ENCODE measurements at places on chromosomes 16 and 17.

- H3K36me3 ChIP-seq = peaks cover 1% of the 10 kb centered on the region
- H3K4me1 ChIP-seq = no peaks in the 10 kb centered on the region
- H3K4me3 ChIP-seq = no peak overlapping the region
- H3K27ac ChIP-seq = no peak overlapping the region
Measured at GRCh38 chr17:32777436-32777835, 99.5 kb downstream of the MYO1D start.

- H3K27ac ChIP-seq = peak overlapping the region; percentile 47
- DNase-seq = no peak
- no peaks in the 10 kb centered on the region for H3K27me3 ChIP-seq
- H3K4me1 ChIP-seq = peaks cover 42% of the 10 kb centered on the region
Measured at GRCh38 chr16:1537763-1538289, 4.4 kb downstream of the TMEM204 start.

DNA sequence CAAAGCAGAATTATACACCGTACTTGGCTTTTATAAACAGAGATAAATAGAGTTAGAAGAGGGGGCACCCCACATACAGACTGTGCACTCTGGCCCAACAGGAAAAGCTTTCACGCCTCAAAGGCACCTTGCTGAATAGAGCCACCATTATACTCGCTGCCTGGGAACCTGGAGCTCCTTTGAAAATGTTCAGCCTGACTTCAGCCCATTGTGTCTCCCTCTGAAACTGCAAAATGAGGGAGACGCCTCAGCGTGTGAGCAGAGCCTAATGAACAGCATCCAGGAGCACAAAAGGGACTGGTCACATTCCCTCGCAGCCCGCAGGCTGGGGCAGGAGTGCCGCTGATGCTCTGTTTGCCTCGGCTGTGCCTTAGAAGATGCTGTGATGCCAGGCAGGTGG is 46.3 kb downstream of the ABCC12 start:
- H3K4me3 ChIP-seq = no peak overlapping the region
- peaks cover 13% of the 10 kb centered on the region for H3K27me3 ChIP-seq
- H3K27ac ChIP-seq = no peak overlapping the region
- no peak for DNase-seq

DNA sequence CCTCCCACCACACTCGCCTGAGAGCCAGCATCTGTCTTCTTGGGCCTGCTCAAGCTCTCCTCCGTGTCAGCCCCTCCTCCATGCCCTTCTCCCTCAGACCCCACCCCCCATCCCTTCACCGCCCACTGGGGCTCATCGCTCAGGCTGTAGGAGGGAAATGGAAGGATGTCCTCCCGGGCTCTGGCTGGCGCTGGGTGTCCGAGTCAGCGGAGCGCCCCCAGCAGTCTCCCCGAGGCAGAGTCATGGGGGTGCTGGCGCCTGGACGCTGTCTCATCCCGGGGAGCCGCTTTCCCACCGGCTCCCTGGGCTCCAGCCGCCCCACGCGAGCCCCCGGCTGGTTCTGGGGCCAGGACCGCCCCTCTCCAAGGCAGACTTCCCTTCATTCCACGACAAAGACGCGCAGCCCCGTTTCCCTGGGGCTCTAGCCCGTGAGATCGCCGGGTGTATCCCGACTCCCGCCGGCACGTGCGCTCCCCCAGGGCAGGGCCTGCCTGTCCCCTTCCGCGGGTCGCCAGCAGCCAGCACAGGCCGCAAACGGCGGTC is 428 bp upstream of the ANTKMT start:
- peaks cover 9% of the 10 kb centered on the region for H3K27me3 ChIP-seq
- H3K36me3 ChIP-seq = no peaks in the 10 kb centered on the region
- H3K27ac ChIP-seq = peak overlapping the region; percentile 92
- peak overlapping the region; percentile 94 for H3K4me3 ChIP-seq
- H3K4me1 ChIP-seq = peaks cover 52% of the 10 kb centered on the region

DNA sequence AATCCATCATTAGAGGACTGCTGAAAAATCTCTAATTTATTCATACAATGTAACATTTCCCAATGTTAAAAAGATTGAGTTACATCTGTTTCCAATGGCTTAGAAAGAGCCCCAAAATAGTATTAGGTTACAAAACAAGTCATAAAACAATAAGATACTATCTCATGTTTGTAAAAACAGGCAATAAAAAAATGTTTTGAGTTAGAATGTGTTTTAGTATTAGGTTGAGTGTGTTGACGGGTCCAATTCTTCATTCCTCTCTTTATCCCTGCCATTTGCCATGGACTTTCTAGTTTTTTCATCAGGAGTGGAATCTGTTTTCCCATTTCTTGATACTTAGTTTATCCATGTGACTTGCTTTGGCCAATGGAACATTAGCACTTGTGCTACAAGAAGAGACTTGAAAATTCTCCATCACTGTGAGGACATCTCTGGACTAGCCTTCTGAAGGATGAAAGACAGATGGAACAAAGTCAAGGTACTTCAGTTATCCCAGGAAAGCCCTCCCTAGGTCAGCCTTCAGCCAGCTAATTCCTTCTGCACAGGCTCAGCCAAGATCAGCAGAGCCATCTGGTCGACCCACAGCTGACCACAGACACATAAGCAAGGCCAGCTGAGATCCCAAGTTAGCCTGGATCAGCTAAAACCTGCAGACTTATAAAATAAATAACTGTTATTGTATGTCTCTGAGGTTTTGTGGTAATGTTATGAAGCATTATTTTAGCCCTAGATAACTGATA is 83.3 kb downstream of the HS3ST3A1 start:
- no peaks in the 10 kb centered on the region for H3K27me3 ChIP-seq
- no peak for DNase-seq
- no peaks in the 10 kb centered on the region for H3K4me1 ChIP-seq
- H3K36me3 ChIP-seq = no peaks in the 10 kb centered on the region

GRCh38 chr17:43547659-43548256 is 1.6 kb upstream of the ETV4 start:
- no peak for DNase-seq
- H3K36me3 ChIP-seq = peaks cover 2% of the 10 kb centered on the region
- H3K4me3 ChIP-seq = no peak overlapping the region
- H3K27me3 ChIP-seq = peaks cover 74% of the 10 kb centered on the region

GRCh38 chr16:88651989-88652761 is 1.3 kb upstream of the CYBA start:
- peaks cover 54% of the 10 kb centered on the region for H3K36me3 ChIP-seq
- H3K27ac ChIP-seq = peak overlapping the region; percentile 98
- H3K4me3 ChIP-seq = peak overlapping the region; percentile 92
- peak; percentile 10 for DNase-seq
- peaks cover 50% of the 10 kb centered on the region for H3K4me1 ChIP-seq
- no peaks in the 10 kb centered on the region for H3K27me3 ChIP-seq

DNA sequence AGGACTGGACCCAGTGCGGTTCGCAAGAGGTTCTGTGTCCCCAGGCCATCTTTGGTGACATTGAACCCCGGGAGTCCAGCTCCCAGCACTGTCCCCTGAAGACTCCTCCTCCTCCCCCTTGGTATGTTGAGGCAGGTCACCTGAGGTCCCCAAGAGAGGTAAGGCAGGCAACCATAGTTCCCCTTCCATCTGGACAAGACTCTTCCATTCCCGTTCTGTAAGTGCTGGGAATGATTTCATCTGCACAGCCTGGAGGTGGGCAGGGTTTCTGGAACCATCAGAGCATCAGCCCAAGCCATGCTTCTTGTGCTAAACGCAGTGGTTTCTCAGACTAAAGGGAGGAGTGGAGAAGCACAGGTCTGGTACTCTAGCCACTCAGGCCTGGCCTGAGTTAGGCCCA is 24.9 kb downstream of the COPZ2 start:
- peaks cover 49% of the 10 kb centered on the region for H3K27me3 ChIP-seq
- H3K36me3 ChIP-seq = no peaks in the 10 kb centered on the region
- H3K27ac ChIP-seq = no peak overlapping the region
- DNase-seq = no peak
- peaks cover 27% of the 10 kb centered on the region for H3K4me1 ChIP-seq

DNA sequence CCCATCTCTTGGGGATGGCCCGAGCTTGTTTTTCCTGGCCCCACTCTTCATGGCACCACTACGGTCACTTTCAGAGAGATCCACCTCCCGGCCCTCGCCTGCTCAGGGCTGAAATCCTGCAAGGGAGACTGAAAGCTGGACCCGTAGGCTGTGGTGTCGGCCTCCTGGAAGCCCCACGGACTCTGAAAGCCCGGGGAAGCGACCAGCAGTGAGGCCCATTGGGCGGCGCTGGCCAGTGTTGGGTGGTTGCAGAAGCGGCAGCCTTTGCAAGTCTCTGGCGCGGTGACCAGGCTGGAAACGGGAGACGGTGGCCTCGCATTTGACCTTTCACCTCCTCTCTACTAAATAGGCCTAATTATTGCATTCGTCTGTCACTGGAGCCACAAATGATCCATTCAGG is 186.0 kb upstream of the FOXF1 start:
- H3K4me3 ChIP-seq = no peak overlapping the region
- peaks cover 57% of the 10 kb centered on the region for H3K27me3 ChIP-seq
- no peak overlapping the region for H3K27ac ChIP-seq
- peaks cover 1% of the 10 kb centered on the region for H3K4me1 ChIP-seq

DNA sequence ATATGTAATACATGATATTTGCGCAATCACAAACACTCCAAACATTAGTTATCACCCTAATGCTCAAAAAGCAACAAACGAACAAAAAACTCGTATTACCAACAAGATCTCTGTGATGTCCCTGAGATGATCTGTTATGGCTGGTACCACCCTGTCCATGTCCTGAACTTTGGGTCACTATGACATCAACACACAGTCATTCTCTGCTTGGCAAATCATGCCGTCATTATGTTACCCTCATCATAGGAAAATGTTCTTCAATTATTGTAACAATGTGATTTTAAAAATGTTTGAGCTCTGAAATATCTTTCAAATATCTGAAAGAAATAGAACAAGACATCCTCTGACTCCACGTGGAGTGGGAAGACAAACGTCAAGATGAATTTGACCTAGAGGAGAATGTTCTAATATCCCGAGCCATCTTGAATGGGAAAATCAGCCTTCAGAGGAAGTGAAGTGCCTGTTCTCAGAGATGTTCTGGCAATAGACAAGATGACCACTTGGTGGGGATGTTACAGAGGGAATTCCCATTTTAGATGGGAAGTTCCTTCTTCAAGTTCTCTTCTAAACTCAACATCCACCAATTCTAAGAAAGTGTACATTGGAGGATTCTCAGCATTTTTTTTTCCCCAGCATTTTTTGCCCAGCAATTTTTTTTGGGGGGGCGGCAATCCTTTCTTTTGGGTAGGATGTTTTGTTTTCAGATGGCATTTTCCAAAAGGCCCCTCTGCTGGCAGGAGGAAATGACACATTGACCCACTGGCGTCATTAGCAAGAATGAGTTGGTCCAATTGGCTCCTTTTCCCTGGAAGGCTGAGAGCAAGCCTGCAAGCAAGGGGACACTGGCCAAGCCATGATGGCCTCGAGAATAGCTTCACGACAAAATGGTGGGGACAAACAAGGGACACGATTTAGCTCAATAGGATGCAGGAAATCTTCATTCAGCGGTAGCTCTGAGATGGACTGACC is 3.7 kb upstream of the HSD17B2 start:
- no peak for DNase-seq
- H3K36me3 ChIP-seq = no peaks in the 10 kb centered on the region
- no peak overlapping the region for H3K4me3 ChIP-seq
- no peak overlapping the region for H3K27ac ChIP-seq
- no peaks in the 10 kb centered on the region for H3K4me1 ChIP-seq
- H3K27me3 ChIP-seq = peaks cover 34% of the 10 kb centered on the region

- H3K36me3 ChIP-seq = peaks cover 17% of the 10 kb centered on the region
- peak within 1 kb of the TSS; percentile 92 for H3K27ac ChIP-seq
- no peaks in the 10 kb centered on the region for H3K27me3 ChIP-seq
- peak; percentile 71 for DNase-seq
- H3K4me1 ChIP-seq = peaks cover 49% of the 10 kb centered on the region
Measured at GRCh38 chr17:19004421-19005136, at the start of gene FAM83G. TSS of gene FAM83G (minus strand) at chr17:19004764. CDS start at chr17:19004041, 723 bp downstream.

GRCh38 chr16:14378689-14379467 is 251.2 kb downstream of the PARN start:
- DNase-seq = no peak
- H3K27ac ChIP-seq = no peak overlapping the region
- peaks cover 8% of the 10 kb centered on the region for H3K4me1 ChIP-seq
- H3K27me3 ChIP-seq = peaks cover 6% of the 10 kb centered on the region
- H3K4me3 ChIP-seq = no peak overlapping the region

GRCh38 chr17:73335591-73336407 is 24.0 kb upstream of the CDC42EP4 start:
- no peak overlapping the region for H3K4me3 ChIP-seq
- no peaks in the 10 kb centered on the region for H3K4me1 ChIP-seq
- H3K36me3 ChIP-seq = peaks cover 7% of the 10 kb centered on the region
- H3K27ac ChIP-seq = no peak overlapping the region
- no peaks in the 10 kb centered on the region for H3K27me3 ChIP-seq
- DNase-seq = no peak

GRCh38 chr17:10171581-10171981 is 26.8 kb downstream of the GAS7 start:
- peaks cover 29% of the 10 kb centered on the region for H3K4me1 ChIP-seq
- peak overlapping the region; percentile 4 for H3K27ac ChIP-seq
- peak overlapping the region; percentile 73 for H3K4me3 ChIP-seq

GRCh38 chr17:67281743-67282142 is 36.7 kb upstream of the HELZ start:
- DNase-seq = no peak
- H3K27ac ChIP-seq = no peak overlapping the region
- H3K4me1 ChIP-seq = no peaks in the 10 kb centered on the region
- no peak overlapping the region for H3K4me3 ChIP-seq
- H3K27me3 ChIP-seq = no peaks in the 10 kb centered on the region

DNA sequence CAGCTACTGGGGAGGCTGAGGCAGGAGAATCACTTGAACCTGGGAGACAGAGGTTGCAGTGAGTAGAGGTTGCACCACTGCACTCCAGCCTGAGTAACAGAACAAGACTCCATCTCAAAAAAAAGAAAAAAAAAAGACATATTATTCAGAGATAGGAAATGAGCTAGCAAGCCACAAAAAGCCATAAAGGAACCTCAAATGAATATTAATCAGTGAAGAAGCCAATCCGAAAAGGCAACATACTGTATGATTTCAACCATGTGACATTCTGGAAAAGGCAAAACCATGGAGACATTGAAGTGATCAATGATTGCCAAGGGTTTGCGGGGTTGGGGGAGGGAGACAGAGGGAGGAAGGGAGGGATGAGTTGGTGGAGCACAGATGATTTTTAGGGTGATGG is 8.4 kb upstream of the EXOC7 start:
- no peaks in the 10 kb centered on the region for H3K4me1 ChIP-seq
- H3K36me3 ChIP-seq = peaks cover 6% of the 10 kb centered on the region
- no peak overlapping the region for H3K27ac ChIP-seq
- peaks cover 5% of the 10 kb centered on the region for H3K27me3 ChIP-seq

DNA sequence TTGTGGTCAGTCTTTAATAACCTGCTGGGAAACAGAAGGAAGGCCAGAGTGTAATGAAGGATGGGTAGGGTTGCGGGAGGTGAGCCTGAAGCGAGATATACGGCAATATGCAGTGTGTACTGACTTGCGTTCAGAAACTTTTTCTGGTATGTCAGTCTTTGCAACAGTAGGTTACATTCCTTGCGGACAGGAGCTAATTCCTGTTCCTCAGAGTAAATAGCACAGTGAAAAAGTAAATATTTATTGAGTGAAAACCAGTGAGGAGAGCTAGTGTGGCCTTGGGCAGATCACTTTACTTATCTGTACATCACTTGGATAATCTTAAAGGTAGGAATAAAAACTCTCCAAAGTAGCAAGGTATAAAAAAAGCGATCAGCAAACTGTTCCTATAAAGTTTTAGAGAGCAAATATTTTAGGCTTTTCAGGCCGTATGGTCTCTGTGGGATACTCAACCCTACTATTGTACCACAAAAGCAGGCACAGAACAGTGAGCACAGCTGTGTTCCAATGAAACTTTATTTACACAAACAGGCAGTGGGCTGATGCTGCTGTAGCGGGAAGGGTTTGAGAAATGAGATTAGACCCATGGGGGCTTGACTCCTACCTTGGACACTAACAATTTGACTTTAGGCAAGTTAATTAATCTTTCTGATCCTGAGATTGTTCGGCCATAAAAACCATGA is 348.0 kb downstream of the UTP18 start:
- no peak for DNase-seq
- no peak overlapping the region for H3K27ac ChIP-seq
- no peaks in the 10 kb centered on the region for H3K36me3 ChIP-seq
- no peaks in the 10 kb centered on the region for H3K4me1 ChIP-seq
- H3K27me3 ChIP-seq = no peaks in the 10 kb centered on the region
